ENCODE measurements at places on chromosomes 13 and 19.

DNA sequence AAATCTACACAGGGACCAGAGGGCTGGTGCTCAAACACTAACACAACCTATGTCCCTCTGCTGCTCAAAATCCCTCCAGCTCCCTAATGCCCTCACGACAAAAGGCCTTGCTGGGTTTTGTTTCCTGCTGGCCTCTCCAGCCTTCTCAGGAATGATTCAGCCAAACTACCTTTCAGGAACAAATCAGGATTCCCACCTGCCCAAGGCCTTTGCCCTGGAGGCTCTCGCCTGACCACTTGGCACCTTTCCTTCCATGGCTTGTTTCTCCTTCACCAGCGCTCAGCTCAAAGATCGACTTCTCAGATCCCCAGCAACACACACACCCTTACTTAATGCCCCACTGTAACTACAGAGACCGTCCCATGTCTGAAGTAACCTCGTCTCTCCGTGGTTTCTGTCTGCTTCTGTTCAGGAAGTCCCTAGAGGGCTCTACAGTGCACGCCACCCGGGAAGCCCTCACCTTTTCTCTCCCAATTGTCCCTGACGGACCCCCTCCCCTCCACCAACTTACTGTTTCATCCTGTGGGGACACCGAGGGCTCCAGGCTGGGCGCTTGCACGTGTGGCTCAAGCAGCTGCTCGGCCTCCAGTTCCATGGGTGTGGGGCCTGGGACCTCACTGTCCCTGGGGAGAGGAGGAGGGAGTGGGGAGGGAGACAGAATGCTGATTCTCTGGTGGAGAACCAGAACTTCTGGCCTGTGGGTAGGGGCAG lies 3.2 kb upstream of the SIX5 start:
- no peak for DNase-seq

GRCh38 chr13:73228546-73228945 lies 169.7 kb downstream of the KLF5 start:
- no peak for DNase-seq

GRCh38 chr13:91580749-91581148 lies 182.3 kb downstream of the GPC5 start:
- no peak for DNase-seq

DNA sequence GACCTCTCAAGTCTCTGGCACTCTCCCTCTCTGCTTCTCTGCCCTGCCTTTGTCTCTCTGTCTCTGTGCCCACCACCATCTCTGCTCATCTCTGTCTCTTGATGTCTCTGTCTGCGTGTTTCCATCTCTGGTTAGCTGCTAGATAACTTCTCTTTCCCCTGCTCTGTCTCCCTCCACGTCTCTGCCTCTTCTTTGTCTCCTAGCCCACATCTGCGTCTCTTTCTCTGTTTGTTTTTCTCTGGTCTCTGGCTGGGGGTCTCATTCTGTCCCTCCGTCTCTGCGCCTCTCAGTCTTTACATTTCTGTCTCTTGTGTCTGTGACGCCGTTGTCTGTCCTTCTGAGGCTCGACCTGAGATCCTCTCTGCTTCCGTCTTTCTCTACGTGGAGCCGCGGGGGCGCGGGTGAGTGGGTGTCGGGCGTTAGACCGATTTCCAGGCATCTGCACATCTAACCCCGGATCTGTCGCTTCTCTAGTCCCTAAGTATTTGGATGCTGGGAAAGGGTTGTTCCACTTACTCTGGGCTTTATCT lies 386 bp downstream of the GIPR start:
- no peak for DNase-seq

GRCh38 chr13:77918391-77919245 lies at the start of gene EDNRB:
TSS of gene EDNRB (minus strand) at chr13:77918831. CDS start at chr13:77918573, 258 bp downstream.
- peak; percentile 29 for DNase-seq

GRCh38 chr13:114256547-114256946 lies 21.9 kb downstream of the CDC16 start:
- DNase-seq = no peak

GRCh38 chr13:34571716-34572115 lies 370.4 kb upstream of the NBEA start:
- no peak for DNase-seq

GRCh38 chr19:6092329-6093286 lies 17.7 kb downstream of the RFX2 start:
- DNase-seq = peak; percentile 57

- DNase-seq = peak; percentile 24
Measured at GRCh38 chr19:42563352-42564210, 31.1 kb downstream of the CEACAM8 start.

- DNase-seq = no peak
Measured at GRCh38 chr13:112983428-112984196, 14.6 kb downstream of the MCF2L start.

DNA sequence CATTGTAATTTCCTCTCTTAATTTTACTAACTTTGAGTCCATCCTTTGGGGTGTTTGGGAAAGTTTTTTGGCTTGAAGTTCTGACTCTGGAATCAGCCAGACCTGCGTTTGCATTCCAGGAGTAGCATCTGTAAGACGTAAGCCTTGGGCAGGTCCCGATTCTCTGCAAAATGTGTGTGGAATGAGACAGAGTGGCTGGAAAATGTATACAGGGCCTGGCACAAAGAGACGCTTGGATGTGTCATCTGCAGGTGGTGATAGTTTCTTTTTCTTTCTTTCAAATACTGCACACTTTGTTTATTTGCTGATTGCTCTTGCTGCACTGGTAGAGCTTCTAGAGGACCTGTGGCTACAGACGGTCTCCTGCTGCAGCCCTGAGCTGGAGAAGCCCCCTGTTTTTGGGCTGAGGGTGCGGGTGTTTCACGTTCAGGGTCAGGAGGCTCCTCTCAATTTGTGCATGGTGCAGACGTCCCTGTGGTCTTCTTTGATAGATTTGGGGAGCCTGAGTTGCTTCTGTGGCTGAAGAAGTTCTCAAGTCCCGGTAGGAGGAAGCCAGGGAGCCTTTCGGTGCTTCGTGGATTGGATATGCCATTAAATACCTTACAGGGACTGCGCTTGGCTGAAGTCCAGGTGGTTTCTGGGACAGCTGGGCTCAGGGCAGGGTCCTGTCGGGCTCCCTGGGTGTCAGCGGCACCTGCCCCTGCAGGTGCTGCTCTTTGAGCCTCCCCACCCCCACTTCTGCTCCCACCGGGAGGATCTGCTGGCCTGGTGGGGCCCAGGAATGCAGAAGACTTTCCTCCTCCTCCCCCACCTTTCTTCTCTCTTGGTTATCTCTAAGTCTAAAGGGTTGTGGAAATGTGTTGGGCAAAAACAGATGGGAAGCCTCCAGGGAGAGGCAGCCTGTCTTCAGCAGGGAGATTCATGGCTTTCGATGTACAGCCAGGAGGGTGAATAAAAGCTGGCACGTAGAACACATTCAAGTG lies 44.0 kb upstream of the GAS6 start:
- DNase-seq = no peak

- peak; percentile 60 for DNase-seq
Measured at GRCh38 chr19:55206664-55207500, 2.4 kb downstream of the PTPRH start.

DNA sequence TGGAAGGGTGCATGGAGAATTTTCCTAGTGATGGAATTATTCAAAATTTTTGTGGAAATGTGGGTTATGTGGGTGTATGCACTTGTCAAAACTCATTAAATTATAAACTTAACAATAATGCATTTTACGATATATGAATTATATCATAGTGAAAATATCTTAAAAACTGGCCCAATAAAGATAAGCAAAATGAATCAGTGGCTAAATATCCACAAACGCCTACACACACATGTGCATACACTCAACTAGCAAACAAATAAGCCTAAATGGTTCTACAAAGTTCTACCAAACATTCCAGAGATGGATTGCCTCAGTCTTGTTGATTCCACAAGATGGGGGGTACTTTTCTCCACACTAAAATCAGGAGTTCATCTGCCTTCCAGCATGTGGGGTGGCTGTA lies 349.5 kb downstream of the TSHZ3 start:
- DNase-seq = no peak

DNA sequence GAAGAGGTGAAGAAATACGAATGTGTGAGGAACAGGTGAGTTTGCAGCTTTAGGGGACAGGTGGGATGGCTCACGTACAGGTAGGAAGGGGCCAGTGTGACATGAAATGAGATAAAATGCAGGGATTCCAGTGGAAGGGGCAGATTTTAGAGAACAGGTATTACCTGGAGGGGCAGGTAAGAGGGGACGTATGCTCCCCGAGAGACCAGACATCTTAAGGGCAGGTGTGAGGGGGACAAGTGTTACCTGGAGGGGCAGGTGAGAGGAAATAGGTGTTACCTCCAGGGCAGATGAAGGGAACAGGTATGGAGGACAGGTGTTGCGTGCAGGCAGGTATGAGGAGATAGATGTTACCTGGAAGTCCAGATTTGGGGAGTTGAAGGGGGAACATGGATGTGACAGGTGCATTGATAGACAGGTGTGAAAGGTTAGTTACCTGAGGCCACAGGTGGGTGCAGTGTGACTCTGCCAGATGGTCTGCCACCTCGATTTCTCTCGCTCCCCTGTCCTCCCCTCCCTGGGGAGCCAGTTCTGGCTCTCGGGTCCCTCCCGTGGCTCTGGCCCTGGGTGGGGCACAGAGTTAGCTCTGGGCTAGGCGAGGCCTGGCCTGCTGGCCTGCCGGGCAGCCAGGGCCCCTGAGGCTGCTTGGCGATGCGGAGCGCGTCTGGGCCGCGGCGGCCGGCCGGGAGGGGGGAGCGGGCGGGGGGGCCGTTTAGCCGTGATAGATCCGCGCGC lies 2.1 kb downstream of the ERFL start:
- DNase-seq = no peak

DNA sequence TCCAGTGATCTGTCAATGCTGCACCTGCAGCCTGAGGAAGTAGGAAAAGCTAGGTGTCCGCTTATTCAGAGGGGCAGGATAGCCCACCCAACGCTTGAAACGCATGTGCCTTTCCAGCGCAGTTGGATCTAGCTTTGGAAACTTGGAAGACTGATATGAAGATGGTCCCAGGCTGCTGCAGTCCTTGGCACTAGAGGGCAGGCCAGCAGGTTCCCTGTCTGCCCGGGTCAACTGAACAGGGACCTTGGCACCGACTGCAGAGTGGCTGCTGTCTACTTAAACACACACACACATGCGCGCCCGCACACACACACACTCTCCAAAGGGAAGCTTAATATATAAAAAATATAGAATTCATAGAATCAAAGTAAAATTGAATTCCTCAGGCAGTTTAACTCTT lies 100.0 kb downstream of the TSHZ3 start:
- DNase-seq = no peak

GRCh38 chr13:25179011-25179410 lies 6.9 kb upstream of the AMER2 start:
- no peak for DNase-seq

GRCh38 chr13:106681536-106681935 lies 113.6 kb upstream of the ARGLU1 start:
- no peak for DNase-seq

- no peak for DNase-seq
Measured at GRCh38 chr19:15701757-15702533, 25.9 kb upstream of the OR10H2 start.

GRCh38 chr13:113658836-113659235 lies 838 bp upstream of the ATP4B start:
- DNase-seq = no peak

DNA sequence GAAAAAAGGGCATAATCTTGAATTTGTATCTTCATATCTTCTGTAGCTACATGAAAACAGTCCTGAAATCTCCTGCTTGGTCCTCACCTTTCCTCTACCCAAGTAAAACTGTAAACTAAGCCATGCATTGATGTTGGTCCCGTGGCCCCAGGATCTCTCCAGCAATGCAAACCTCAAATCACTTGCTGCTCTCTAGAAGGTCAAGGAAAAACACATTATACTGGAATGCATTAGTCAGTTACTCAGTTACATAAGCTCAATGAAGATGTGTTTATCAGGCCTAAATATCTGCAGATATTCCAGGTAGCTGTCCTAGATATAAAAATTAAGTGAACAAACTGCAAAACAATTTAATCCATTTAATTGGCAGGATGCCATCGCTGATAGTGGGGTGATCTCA lies 261.8 kb downstream of the ABCC4 start:
- no peak for DNase-seq

DNA sequence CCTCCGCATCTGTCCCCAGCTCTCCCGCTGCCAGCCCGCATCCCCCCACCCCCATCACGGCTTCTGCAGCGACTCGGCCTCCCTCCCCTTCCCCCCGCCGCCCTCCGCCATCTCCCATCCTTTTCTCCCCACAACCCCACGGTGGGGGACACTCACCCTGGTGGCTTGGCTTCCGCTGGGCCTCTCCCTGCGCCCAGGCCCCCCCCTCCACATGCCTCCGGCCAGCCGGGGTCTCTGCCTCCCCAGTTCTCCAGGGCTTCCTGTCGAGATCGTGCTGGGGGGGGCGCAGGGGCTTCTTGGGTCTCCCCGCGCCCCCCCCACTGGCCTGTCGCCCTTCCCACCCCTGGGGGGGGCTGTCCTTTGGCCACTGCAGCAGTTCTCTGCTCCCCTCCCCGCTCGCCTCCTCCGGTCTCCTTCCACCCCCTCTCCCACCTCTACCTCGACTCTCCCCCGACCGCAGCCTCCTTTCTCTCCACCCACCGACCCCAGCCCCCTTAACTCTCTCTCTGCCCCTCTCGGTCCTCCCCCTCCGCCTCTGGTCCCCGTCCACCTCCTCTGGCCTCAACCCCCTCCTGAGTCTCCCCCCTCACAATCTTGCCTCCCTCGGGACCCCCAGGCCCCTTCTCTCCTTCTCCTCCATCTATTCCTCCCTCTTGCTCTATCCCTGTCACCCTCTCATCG lies 17.1 kb downstream of the LRRC4B start:
- DNase-seq = no peak

DNA sequence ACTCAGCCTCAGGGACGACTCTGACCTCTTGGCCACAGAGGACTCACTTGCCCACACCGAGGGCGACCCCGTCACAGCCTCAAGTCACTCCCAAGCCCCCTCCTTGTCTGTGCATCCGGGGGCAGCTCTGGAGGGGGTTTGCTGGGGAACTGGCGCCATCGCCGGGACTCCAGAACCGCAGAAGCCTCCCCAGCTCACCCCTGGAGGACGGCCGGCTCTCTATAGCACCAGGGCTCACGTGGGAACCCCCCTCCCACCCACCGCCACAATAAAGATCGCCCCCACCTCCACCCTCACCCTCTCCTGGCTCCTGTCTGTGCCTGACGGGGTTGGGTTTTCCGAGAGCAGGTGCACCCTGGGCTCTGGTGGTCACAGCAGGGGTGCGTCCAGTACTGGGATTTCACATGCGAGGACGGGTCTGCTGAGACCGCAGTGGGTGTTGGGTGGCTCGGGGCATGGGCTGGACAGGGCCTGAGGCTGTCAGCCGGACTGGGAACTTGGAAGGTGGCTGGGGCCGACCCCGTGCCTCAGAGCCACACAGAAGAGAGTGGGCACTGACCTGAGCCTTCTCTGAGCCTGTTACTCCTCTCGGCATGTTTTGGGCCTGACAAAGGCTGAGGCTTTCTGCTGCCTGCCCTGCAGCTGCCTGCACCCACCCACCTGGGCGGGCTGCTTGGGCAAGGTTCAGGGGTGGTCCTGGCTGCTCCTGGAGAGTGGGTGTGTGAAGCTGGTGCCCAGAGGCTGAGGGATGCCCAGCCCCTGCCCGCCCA lies 6.3 kb upstream of the HCN2 start:
- no peak for DNase-seq

- DNase-seq = no peak
Measured at GRCh38 chr13:28557725-28558520, 63.0 kb upstream of the FLT1 start.

- DNase-seq = no peak
Measured at GRCh38 chr19:28196961-28197360, 1016.0 kb downstream of the UQCRFS1 start.

GRCh38 chr19:30362156-30362754 lies 9.9 kb upstream of the ZNF536 start:
- no peak for DNase-seq

Data from neural crest cell (in vitro differentiated cells).